ENCODE measurements at places on chromosomes 6 and 20. TPM values are rescaled to one million over a fixed set of nuclear protein-coding genes. Genes with fewer than 3 reads are reported as not detected.

The RAMACL gene
- total RNA-seq: 0.26 TPM

The ZBTB12 gene
- total RNA-seq: 8.6 TPM

The MYH7B gene
- total RNA-seq: 0.04 TPM

The MAS1 gene
- total RNA-seq: not detected

The MAP3K7 gene
- total RNA-seq: 17.1 TPM

The GINS1 gene
- 28.1 TPM for total RNA-seq

The TRIM40 gene
- not detected for total RNA-seq

The SRF gene
- total RNA-seq: 44.3 TPM

DNA sequence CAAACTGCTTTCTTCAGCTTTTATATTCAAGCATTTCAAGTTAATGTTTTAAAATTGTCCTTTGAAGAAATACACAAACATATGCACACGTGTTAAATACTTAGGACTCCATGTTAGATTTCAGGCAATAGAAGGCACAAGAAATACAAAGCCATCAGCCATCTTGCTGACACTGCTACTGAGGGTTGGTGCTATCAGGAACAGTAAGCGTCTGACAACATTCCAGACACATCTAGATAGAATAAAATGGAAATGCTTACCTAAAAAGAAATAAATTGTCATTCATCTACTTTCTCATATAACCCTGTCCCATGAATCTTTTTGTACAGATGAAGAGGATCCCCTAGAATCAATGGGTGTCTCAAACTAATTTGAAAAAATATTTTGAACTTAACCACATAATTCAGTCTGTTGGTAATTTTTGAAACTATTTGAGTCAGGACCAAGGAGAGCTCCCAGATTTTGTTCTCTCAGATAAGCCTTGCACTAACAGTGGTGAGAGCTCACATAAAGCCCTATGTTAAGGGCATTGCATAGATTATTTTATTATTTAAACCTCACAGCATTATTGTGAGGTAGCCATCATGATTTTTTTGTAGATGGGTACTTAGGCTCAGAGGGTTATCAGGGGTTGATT is 631.1 kb upstream of the POU3F2 start:
- H3K4me1 ChIP-seq: no peaks in the 10 kb centered on the region
- DNase-seq: peak; percentile 19
- H3K27me3 ChIP-seq: no peaks in the 10 kb centered on the region
- H3K4me3 ChIP-seq: no peak overlapping the region
- no peaks in the 10 kb centered on the region for H3K36me3 ChIP-seq

- no peaks in the 10 kb centered on the region for H3K36me3 ChIP-seq
- no peak overlapping the region for H3K4me3 ChIP-seq
- peaks cover 21% of the 10 kb centered on the region for H3K4me1 ChIP-seq
- DNase-seq: peak; percentile 40
Observed at GRCh38 chr6:41705996-41706835, 29.2 kb downstream of the TFEB start.

DNA sequence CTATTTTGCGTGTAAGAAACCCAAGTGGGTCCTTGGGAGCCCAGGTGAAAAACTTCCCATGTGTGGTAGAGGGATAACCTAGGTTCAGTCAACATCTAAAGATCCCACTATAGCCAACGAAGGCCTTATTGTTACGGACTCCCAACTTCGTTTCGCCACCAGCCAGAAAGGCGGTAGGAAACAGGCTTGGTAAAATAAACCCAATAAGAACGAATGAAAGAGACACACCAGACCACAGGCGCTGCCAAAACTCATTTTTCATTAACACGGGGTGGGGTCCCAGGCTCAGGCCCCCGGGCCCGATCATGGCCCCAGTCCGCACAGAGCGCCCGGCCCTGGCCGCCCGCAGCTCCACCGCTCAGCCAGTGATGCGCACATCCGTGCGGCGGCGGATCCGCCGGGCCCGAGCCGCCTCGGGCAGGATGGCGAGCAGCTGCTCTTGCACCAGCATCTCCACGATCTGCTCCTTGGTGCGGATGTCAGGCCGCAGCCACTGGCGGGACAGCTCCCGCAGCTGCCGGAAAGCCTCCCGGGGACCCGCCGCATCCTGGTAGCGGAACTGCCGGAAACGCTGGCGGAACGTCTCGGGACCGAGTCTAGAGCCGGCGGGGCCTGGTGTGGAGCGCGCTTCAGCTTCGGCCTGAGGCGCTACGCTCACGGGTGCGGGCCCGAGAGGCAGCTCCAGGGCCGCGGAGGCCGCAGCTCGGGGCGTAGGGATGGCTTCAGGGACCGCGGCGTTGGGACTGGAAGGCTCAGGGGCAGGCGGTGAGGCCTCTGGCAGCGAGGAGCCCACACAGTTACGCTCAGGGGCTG is 709 bp downstream of the SCAND1 start:
- H3K36me3 ChIP-seq: no peaks in the 10 kb centered on the region
- no peaks in the 10 kb centered on the region for H3K27me3 ChIP-seq
- H3K4me3 ChIP-seq: peak overlapping the region; percentile 95

DNA sequence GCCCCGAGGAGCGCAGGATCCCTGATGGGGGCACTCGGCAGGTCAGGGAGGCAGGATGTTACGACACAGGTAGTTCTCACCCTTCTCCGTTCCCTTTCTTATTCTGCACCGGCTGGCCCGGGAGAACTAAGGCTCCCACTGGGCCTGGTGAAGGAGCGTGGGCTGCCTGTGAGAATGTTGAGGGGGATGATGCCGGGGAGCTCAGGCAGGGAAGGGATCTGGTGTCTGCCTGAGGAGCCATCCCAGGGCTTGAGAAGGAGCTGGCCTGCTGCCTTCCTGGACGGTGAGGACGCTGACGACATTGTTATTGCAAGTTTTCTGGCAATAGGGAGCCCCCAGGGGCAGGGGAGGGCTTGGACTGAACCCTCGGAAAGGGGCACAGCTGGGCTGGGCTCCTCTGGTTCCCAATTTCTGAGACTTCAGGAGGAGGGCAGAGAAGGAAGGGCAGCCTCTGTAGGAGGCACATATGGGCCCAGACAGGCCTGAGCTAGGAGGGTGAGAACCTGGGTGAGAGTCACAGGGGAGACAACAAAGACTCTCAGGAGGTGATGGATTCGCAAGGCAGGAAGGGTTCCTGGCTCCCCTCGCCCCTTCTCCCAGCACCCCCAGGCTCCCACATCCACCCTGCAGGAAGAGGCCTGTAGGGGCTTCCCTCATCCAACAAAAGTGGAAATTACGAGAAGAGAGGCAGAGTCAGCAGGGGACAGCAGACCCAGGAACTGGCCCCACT is 32.8 kb downstream of the CYP21A2 start:
- H3K27ac ChIP-seq: no peak overlapping the region
- no peaks in the 10 kb centered on the region for H3K27me3 ChIP-seq
- H3K4me3 ChIP-seq: no peak overlapping the region
- no peaks in the 10 kb centered on the region for H3K4me1 ChIP-seq
- DNase-seq: no peak

DNA sequence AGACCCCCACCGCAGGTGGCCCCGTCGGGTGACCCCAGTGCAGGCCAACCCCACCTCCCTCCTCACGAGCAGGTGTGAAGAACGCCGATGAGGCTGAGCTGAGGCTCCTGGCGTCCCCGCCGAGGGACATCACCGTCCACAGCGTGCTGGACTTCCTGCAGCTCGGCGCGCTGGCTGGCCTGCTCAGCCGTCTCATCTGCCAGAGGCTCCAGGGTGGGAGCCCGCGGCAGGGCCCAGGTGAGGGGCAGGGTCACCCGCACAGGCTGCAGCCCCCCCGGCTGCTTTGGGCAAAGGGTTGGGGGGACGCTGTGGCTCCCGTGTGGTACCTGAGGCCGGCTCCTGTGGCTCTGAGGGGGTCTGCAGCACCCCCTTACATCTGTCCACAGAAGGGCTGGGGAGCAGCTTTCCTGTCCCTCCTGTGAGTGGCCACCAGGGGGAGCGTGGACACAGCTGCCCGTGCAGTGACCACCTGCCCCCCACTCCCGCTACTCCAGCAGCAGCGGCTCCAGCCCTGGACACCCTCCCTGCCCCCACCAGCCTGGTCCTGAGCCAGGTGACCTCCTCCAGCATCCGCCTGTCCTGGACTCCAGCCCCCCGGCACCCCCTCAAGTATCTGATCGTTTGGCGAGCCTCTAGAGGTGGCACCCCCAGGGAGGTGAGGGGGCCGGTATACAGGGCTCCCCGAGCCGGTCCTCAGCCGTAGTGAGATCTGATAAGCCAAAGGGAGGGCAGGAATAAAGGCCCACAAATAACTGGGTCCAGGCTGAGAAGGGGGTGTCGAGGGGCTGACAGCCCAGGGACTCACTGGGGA is 16.5 kb downstream of the COL20A1 start:
- DNase-seq: peak; percentile 35
- H3K36me3 ChIP-seq: no peaks in the 10 kb centered on the region
- H3K27me3 ChIP-seq: peaks cover 16% of the 10 kb centered on the region
- no peak overlapping the region for H3K4me3 ChIP-seq
- no peak overlapping the region for H3K27ac ChIP-seq
- no peaks in the 10 kb centered on the region for H3K4me1 ChIP-seq

DNA sequence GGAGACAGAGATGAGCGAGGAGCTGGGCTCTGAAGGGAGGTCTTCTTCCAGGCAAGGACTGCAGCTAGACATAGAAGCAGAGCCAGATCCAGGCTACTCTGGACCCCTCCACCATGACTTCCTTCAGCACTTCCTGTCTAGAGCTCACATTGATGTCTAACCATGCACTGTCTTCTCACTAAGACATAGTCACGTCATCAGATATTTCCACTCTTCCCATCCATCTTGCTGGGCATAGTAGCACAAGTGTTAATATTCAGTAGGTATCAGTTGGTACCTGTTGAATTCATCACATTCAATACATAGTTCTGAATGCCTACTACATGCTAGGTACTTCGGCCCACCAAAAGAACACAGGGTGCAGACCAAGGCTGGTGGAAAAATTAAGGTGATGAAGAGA is 2.9 kb downstream of the HLA-DMA start:
- H3K4me1 ChIP-seq: no peaks in the 10 kb centered on the region
- H3K4me3 ChIP-seq: no peak overlapping the region
- no peak overlapping the region for H3K27ac ChIP-seq
- no peaks in the 10 kb centered on the region for H3K36me3 ChIP-seq
- no peaks in the 10 kb centered on the region for H3K27me3 ChIP-seq
- no peak for DNase-seq

- H3K4me1 ChIP-seq: peaks cover 16% of the 10 kb centered on the region
- peak; percentile 78 for DNase-seq
- peak overlapping the region; percentile 8 for H3K4me3 ChIP-seq
- no peaks in the 10 kb centered on the region for H3K27me3 ChIP-seq
- H3K36me3 ChIP-seq: no peaks in the 10 kb centered on the region
Observed at GRCh38 chr6:16576451-16577368, 184.6 kb downstream of the ATXN1 start.

- 0 out of 2 replicates have a peak, but pooled peaks cover 3% of the 10 kb centered on the region for H3K4me1 ChIP-seq
- no peak overlapping the region for H3K4me3 ChIP-seq
- H3K36me3 ChIP-seq: no peaks in the 10 kb centered on the region
- H3K27me3 ChIP-seq: no peaks in the 10 kb centered on the region
- no peak overlapping the region for H3K27ac ChIP-seq
Observed at GRCh38 chr6:51959744-51960383, 127.5 kb downstream of the PKHD1 start.

DNA sequence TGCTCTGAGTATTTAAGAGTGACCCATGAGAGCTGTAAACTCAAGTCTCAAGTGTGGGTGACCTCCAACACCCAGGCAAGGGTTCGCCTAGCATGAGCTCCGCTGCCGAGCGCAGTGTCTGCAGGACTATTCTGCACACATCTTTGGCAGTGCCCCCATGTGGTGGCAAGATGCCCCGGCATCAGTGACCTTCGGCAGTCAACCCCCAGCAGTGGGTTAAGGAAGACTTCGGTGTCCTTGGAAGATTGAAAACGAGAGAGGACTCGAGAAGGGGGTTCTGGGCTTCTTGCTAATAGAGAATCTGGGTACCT is 43.1 kb downstream of the RBM38 start:
- no peak overlapping the region for H3K27ac ChIP-seq
- no peak for DNase-seq
- H3K27me3 ChIP-seq: no peaks in the 10 kb centered on the region
- H3K4me3 ChIP-seq: no peak overlapping the region
- H3K4me1 ChIP-seq: peaks cover 28% of the 10 kb centered on the region

DNA sequence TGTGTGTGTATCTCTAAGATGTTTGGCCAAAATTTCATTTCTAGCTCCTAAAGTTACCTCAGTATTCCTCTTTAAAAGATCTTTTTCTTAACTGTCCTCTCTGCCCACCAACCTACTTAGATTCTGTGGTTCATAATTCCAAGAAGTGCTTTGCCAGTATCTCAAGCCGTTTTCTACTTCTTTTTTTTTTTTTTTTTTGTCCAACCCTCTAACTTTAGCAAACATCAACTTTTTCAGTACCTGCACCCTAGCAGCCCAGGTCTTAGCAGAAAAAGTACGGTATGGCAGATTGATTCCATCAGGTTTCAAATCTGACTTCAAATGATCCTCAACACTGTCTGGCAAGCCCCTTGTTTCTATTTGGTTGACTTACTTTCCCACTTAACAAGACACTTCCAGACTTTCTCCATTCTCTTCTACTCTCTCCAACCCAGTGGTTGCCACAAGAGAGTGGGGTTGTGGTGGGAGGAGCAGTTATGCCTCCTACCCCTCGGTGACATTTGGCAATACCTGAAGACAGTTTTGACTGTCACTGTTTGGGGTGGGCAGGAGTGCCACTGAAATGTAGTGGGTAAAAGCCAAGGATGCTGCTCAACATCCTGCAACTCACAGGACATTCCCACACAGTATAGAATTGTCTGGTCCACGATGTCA is 10.8 kb upstream of the MAN1A1 start:
- no peaks in the 10 kb centered on the region for H3K36me3 ChIP-seq
- H3K4me3 ChIP-seq: no peak overlapping the region
- H3K4me1 ChIP-seq: no peaks in the 10 kb centered on the region
- DNase-seq: no peak

- H3K27me3 ChIP-seq: no peaks in the 10 kb centered on the region
- no peaks in the 10 kb centered on the region for H3K4me1 ChIP-seq
- no peak overlapping the region for H3K27ac ChIP-seq
- H3K4me3 ChIP-seq: no peak overlapping the region
- H3K36me3 ChIP-seq: no peaks in the 10 kb centered on the region
Observed at GRCh38 chr6:89834884-89835792, 5.5 kb downstream of the CASP8AP2 start.

GRCh38 chr6:30793521-30794194 is 49.3 kb upstream of the IER3 start:
- DNase-seq: peak; percentile 10
- H3K4me3 ChIP-seq: no peak overlapping the region
- no peaks in the 10 kb centered on the region for H3K27me3 ChIP-seq
- H3K36me3 ChIP-seq: no peaks in the 10 kb centered on the region
- H3K4me1 ChIP-seq: 0 out of 2 replicates have a peak, but pooled peaks cover 5% of the 10 kb centered on the region
- H3K27ac ChIP-seq: peak overlapping the region; percentile 17

- peak; percentile 83 for DNase-seq
- peak overlapping the region; percentile 27 for H3K4me3 ChIP-seq
- H3K36me3 ChIP-seq: no peaks in the 10 kb centered on the region
- H3K27me3 ChIP-seq: no peaks in the 10 kb centered on the region
- no peak overlapping the region for H3K27ac ChIP-seq
- H3K4me1 ChIP-seq: peaks cover 33% of the 10 kb centered on the region
Observed at GRCh38 chr6:157756708-157757429, 66.2 kb upstream of the SNX9 start.

Data from PC-3 (cell line).